Dermis blood vessel endothelial cell (primary cell): ENCODE measurements at places on chromosomes 12 and 14. TPM values are rescaled to one million over a fixed set of nuclear protein-coding genes. Genes with fewer than 3 reads are reported as not detected.

- no peak for DNase-seq
Measured at GRCh38 chr14:40911141-40911540, 695.5 kb upstream of the LRFN5 start.

GRCh38 chr12:25594376-25594775, 41.3 kb upstream of the LMNTD1 start:
- DNase-seq = no peak

The OR4K13 gene
- not detected in 2 replicates for total RNA-seq

The GPR68 gene
- total RNA-seq = 0.74 and 1.2 TPM in 2 replicates
